Sciatic nerve (tissue), 2 donors: ENCODE measurements at places on chromosomes 2 and 18. TPM values are rescaled to one million over a fixed set of nuclear protein-coding genes. Genes with fewer than 3 reads are reported as not detected.
A peak's percentile ranks its signal among the peaks of the same experiment; 100 is the strongest.

DNA sequence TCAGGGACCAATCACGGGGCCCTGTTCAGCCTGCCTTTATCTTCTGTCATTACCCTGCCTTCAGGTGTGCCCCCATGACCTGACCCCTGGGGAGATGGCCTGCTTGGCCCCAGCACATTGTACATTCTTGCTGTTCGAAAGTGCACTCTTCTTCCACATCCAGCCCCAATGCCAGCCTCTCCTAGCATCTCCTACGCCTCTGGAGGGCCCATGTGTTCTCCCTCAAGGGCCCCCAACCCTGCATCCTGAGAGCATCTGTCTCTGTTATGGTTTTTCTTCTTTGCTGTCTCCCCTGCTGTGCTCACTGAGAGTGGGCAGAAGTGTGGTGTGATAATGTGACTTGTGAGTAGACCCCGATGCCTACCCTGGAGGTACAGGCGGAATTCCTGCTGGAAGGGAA, 41.5 kb upstream of the OTOS start:
- DNase-seq: peak; percentile 33

- no peak for DNase-seq
Measured at GRCh38 chr18:78793313-78794070, 186.1 kb upstream of the SALL3 start.

Gene ESPNL
- total RNA-seq: not detected

- peak; percentile 80 for DNase-seq
Measured at GRCh38 chr2:102251042-102251848, 60.1 kb upstream of the IL1RL1 start.

- no peak for DNase-seq
Measured at GRCh38 chr2:154901063-154901462, 202.6 kb downstream of the KCNJ3 start.

DNA sequence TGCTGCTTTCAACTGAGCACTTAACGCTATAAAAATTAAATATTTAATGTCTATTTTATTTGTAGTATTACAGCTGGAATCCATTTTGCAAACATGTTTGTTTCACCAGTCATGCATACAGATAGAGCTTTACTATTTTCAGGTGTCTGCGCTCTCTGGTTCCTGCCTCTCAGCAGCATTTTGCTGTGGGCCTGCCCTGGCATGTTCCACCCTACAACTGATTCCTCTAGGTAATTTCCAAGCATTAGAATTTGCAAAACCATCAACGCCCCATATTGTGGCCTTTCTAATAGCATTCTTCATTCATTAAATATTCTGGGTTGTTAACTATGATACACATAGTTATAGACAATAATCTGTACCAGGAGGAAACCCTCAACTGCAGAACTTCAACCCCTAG, 266.4 kb upstream of the DLGAP1 start:
- DNase-seq: no peak

DNA sequence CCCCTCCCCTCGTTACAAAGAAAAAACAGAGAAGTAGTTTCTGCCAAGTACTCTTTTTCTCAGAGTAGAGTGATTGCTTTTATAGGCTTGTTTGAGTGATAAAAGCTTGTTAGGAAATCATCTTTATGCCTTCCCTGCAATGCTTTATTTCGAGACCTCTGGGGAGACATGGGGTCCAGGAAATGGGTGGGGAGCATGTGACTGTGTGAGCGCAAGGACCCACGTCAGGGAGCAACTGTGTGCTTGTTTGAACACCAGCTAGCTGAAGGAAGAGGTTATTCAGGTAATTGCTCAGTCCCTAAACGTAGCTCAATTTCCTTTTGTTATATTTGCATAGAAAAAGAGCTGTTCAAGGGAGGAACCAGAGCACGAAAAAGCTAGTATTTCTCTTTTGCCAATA, 187.3 kb downstream of the FAM210A start:
- DNase-seq: no peak

DNA sequence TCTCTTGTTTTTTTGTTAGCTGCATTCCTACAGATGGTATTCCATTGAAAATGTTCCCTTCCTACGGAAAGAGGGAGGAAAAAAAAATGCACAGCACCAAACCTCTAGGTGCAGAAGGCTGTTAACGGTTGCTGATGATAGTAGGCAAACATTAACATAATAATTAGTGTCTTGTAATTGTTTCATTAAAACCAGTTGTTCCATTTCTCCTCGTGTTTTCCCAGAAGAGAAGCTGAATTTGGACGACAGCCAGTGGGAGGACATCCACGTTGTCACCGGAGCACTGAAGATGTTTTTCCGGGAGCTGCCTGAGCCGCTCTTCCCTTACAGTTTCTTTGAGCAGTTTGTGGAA, 494.7 kb downstream of the ARHGAP15 start:
- DNase-seq: no peak

DNA sequence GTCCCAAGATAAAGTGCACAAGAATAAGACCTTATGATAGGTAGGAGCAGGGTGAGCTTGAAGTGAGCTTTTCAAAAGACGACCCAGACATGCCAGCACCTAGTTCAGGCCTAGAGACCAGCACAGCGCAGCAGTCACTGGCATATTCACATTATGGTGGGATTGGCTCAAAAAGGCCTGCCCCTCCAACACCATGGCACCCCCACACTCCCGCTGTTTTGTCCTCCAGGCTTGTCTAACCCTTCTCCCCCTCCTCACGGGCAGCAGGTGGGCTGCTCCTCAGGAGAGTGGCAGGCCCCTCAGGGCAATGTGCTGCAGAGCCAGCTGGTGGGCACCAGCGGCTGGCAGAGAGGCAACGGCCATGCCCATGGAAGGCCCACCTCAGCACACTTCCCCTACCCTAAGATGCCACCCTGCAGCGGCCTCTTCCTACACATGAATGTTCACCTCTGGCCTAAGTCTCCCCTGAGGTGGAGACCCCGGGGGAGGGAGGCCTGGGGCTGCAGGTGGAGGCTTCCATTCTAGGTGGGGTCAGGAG, 25.6 kb downstream of the EMX1 start:
- DNase-seq: no peak

Gene ASTL
- total RNA-seq: 0.31 TPM

DNA sequence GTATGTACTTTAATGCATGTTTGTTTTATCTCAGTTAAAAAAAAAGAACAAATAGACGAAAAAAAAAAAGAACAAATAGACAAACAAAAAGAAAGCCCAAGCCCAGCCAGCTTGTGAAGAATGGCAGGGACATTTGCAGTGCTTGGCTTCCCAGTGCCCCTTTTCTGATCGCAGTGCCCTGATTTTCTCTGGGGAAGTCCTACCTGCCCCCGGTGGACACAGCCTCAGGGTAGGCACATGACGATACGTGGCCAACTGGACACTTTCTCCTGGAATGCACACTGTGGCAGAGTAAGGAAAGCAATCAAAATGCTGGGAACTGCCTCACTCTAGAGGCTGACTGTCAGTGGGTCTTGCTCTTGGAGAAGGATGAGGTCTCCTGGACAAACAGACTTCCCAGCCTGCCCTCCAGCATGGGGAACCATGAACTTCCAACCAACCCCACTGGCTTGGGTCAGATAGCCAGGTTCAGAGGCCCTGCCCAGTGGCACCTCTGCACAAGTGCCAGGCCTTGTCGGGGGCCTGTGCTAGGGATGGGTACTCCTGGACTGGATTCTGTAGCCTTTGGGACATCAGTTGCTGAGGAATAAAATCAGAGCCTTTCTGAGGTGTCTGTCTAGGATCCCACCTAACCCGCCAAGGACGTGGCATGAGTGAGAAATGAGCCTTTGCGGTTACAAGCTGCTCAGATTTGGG, 76.7 kb downstream of the INHBB start:
- DNase-seq: no peak

GRCh38 chr2:144464730-144465129, 55.2 kb downstream of the ZEB2 start:
- no peak for DNase-seq

Gene GALNT13
- 0.49 TPM for total RNA-seq

- DNase-seq: no peak
Measured at GRCh38 chr2:195535911-195536522, 121.0 kb upstream of the SLC39A10 start.

DNA sequence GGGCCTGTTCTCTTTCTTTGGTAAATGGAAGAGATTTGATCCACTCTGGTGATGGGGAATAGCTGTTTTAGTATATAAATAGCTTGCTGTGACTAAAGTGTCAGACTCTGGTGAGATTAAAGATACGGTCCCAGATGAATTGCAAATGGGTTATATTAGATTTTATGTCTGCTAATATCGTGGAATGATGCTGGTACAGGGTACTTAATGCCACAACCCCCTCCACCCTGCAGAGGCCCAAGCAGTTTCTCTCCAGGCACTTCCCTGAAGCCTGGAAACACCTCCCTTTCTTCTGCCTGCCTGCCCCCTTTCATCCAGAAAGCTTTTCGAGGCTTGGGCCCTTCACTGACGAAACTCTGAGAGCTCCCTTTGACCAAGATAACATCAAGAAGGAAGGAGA, 21.4 kb upstream of the RFX8 start:
- no peak for DNase-seq
